ENCODE measurements at places on chromosomes 7 and 10.

DNA sequence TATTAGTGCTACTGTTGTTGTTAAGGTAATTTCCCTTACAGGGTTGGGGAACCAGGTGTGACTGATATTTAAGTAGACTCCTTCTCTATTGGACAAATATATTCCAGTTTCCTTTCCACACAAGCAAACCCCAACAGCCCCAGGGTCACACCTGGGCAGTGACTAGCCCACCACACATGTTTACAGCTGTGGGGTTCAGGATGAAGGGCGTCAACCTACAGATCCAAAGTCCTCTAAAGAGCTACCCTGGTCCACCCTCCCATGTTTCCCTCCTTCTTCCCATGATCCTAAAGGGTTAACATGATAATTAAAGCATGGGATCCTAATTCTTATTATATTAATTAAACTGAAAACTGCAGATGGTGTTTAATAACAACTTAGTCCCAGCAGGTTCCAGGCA is 701.5 kb downstream of the GRID1 start:
- no peak for DNase-seq

- DNase-seq: no peak
These were observed at the start of gene SFXN2 for GRCh38 chr10:102714621-102715455. SFXN2 (plus strand) TSS chr10:102714636; CDS start chr10:102726637, 12,001 bp downstream.

DNA sequence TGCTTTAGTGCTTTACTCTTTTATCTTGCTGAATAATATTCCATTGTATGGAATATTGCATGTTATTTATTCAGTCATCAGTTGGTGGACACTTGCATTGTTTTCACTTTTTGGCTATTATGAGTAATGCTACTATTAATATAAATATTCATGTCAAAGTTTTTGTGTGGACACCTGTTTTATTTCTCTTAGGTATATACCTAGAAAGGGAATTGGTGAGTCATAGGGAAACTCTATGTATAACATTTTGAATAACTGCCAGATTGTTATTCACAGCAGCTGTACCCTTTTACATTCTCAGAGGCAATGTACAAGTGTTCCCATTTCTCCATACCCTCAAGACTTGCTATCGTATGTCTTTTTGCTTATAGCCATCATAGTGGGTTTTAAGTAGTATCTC is 268.7 kb downstream of the SEMA3A start:
- no peak for DNase-seq

GRCh38 chr10:72639441-72639873 is 13.6 kb upstream of the MICU1 start:
- DNase-seq: no peak

DNA sequence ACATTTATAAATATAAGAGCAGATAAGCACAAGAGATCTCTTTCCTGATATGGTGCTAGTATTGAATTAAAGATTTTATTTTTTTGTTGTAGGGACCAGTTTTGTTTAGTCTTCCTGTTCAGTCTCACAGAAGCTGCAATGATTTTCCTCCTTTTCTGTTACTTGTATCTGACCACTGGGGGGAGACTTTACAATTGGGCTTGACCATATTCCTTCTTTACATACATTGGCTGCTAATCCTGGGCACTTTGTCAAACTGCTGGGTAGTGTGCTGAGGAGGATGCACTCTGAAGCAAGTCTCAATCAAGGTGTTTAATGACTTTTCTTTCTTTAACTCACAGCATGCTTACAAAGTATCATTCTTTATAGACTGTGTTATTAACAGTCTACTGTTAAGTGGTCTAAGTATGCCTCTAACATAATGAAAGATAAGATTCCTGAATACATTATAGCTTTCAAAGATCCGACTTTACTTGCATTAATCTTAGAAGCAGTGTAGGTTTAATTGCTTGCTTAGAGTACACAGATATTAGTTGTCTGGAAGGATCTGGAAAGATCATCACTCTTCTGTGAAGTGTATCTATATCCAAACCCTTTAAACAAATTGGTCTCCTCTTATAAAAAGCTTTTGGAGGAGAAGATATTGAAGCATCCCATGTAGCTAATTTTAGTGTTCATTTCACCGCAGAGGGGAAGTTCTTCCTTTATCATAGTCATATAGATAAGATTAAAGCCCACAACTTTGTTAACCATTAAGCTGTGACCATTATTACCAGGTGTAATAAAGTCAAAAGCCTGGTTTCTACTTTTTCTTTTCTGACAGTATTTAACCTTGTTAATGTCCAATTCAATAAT is 3.1 kb downstream of the PALS2 start:
- peak; percentile 48 for DNase-seq

DNA sequence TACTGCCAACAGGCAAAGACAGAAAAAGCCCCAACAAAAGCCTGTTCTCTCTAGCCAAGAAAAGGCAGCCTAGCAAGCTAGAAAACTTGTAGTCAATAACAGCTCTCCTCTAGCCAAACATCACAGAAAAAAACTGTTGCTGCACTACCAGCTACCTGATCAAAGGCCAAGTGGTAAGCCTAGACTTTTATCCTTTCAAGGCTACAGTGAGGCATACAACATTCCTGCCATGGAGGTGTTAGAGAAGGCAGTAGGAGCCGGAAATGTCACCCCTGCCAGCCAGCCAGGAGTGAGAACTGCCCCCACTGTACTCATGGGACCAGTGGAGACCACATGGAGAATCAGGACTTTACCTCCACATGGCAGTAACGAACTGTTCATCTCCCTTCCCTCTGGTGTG is 31.2 kb downstream of the CCDC126 start:
- no peak for DNase-seq

DNA sequence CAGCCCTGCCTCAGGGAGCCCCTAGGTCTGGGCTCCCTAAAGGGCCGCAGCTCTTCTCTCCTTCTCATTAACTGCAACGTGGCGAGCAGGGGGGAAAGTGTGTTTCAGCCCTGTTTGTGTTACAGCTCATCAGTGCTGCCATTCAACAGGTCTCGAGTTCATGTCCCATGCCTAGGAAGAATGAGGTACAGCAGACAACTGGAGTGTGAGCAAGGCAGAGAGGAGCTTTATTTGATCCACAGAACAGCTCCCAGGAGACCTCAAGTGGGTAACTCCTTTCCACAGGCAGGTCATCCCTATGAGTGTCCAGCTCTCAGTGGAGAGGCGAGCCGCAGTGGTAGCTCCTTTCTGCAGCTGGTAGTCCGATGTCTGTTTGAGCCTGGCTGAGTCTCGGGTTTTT is 313.1 kb downstream of the AUTS2 start:
- DNase-seq: no peak

DNA sequence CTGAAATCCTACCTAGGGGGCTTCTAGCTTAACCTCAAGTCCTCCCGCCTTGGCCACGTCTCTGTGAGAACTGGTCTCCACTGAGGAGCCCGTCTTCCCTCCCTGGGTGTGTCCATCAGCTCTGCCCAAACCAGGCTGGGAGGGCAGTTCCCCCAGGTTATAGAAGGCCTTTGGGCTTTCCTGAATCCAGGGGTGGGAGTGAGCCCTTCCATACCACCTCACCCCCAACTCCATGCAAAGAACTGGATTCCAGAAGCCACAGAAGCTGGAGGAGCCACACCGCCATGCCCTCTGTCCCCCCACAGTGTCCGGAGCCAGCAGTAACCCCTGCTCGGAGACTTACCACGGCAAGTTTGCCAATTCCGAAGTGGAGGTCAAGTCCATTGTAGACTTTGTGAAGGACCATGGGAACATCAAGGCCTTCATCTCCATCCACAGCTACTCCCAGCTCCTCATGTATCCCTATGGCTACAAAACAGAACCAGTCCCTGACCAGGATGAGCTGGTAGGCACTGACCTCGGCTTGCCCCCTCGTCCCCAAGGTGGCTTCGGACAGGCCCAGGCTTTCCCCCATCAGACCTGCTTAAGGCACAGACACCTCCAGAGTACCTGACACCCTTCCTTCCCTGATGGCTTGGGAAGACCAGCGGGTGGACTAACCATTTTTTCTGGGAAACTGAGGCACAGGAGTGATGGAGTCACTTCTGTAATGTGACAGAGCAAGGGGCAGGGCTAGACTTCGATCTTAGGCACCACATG is 4.7 kb downstream of the CPA1 start:
- no peak for DNase-seq

- no peak for DNase-seq
These were observed 493.4 kb downstream of the SEMA3D start for GRCh38 chr7:84693483-84693882.

DNA sequence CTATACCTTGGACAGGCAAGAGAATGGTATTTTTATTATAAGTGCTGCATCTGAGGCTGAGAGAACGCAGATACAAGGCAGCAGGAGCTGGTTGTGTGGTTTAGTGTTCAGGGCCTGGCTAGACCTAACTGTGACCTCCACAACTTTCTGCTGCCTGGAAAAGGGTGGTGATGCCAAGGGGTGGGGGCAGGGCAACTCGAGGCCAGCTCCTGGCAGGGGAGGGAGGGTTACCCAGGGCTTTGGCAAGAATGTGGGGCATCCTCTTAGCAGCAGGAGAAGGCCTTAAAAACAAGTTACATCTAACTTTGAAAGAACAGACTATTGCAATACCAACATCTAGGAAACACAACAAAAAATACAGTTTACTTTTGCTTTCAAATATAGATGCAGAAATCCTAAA is 13.0 kb downstream of the MXI1 start:
- DNase-seq: no peak

- DNase-seq: no peak
These were observed 4.6 kb upstream of the OR2A14 start for GRCh38 chr7:144118341-144118740.

DNA sequence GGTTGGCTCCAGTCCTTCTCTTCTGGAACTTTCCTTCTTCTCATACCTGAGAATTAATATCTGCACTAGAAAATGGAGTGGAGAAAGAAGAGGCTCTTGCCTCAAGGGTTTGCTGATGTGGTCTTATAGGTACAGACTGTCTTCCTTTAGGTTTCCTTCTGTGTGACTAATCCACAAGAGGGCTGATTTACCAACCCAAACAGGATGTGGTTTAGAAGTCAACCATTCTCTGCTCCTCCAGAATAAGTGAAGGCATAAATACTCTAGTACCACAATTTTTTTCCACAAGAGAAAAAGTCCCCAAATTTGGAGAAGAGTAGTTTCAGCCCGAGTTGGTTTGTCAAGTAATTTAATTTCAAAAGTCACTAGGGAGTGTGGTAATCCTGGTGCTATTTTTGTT is 85.8 kb downstream of the NRP1 start:
- no peak for DNase-seq

DNA sequence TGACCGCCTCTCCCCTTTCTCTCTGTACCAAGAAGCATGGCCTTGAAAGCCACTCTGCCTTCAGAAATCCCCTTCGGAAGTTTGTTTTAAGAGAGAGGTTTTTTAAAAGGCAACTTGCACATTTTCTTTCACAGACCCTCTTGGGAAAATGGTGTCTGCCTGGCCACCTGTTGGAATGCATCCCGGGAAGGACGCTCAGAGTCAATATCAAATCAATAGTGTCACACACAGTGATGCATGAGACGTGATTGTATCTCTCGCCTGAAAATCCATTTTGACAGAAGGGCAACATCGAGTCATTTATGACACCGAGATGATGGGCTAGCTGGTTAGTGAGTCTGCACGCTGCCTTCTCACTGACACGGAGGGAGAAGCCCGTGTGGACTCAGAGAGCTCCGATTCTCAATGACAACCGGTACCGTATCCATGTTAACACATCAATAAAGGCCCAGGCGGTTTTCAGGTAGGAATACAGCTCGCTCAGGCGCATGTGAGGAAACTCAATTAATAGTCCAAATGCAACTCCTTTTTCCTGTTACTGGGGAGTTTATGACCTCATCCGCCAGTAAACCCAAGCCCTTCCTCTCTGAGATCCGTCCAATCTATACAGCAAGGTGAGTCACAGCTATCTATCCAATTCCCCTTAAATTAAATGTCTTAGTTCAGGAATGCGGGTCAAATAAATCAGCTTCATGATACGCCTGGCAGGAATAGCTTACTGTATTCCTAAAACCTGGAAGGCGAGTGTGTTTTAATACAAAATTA is 621.5 kb upstream of the MKI67 start:
- no peak for DNase-seq

GRCh38 chr10:10209167-10209566 is 808.5 kb upstream of the CELF2 start:
- no peak for DNase-seq

GRCh38 chr10:96714746-96715255 is 5.5 kb downstream of the PIK3AP1 start:
- DNase-seq: no peak

DNA sequence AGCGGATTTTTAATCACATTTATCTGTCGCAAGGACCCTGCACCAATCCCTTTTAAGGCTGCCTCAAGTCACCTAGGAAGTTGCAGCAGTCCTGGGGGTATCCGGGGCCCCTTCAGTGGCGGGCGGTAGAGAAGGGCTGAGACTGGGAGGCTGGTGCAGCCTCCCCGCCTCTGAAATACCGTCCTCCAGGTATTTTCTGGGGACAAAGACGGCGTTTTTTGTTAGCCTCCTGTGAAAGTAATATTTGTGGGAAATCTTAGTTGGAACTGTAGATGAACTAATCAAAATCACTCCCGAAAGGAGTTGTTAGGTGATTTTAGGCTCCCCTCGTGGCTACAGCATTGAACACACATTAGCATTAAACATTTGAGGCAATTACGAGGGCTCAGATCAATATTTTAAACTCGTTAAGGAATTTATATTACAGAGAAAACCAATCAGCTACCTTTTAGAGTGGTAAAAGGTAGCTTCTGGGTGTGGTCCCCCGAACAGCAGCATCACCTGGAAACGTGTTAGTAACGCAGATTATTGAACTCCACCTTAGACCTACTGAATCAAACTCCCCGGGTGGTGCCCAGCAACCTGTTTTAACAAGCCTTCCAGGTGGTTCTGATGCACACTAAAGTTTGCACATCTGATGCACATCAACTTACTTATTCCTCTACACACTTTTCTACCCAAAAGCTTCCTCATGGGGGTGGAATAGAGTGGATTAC is 530 bp upstream of the ANXA7 start:
- no peak for DNase-seq

DNA sequence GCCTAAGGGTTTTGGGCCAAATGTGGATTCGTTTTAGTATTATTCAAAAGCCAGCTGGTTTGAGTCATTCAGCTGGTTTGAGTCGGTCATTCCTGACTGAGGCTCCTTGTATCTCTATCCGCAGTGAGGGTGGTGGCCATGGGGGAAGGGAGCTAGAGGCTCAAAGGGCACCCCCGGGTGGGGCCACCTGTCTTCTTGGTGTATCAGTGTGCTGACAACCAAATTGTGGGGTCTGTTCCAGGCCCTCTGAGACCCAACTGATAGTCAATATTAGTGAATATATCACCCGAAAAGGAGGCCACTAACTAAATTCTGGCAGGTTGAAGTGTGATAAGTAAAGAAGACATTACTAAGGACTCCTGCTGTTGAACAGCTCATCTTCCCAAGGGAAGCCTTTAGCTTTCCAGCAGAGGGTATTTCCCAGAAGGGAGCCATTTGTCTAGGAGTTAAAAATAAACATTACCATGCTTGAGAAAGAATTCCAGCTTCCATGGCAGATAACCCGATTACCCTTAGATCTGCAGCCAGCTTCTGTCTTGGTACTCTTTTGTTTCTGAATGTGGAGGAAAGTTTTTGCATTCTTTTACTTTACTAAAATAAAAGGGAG is 29.9 kb upstream of the DDX50 start:
- no peak for DNase-seq
